ENCODE measurements at places on chromosomes 12 and 14. TPM values are rescaled to one million over a fixed set of nuclear protein-coding genes. Genes with fewer than 3 reads are reported as not detected.

The LHX5 gene
- total RNA-seq, result not detected

The OR6C1 gene
- total RNA-seq, result not detected

DNA sequence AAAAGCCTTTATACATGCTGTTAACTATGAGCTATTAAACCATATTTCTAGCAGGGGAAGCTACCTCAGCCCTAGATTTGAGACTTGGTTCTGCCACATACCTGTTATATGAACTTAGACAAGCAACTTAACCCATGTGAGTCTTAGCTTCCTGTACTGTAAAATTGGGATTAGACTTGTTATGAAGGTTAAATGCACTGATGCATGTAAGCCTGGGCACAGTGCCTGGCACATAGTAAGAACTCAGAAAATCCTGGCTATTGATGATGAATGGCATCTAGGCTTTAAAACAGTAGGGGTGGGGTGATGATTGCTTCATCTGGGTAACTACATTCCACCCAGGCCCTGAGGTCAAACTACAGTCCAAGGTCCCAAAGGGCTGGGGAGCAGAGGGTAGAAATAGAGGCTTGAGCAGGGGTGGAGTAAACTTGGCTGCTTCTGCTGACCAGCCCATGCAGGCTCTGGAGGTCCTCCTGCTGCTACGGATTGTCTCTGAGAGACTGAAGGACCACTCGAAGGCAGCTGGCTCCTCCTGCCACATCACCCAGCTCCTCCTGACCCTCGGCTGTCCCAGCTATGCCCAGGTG, 11.3 kb downstream of the ESPL1 start:
- no peak for DNase-seq

DNA sequence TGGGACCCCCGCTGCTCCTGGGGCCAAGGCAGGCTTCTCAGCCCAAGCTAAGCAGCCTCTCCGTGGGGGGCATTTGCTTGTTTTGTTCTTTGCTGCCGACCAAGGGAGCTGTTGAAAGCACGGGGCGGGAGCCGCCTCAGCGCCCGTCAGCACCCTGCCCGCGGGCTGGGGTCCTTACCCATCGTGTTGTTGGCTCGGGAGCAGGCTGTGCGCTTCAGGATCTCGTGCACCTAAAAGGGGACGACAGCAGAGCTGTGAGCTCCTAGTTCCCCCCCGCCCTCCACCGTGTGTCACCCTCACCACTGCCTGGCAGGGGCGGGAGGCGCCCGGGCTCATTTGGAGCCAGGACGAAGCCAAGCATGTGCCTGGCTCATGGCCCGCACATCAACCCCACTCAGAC, 117.5 kb downstream of the ANO2 start:
- no peak for DNase-seq

The KRT79 gene
- 0.17 TPM for total RNA-seq

- no peak for DNase-seq
Observed at GRCh38 chr12:59867055-59867454, 271.2 kb downstream of the SLC16A7 start.

- DNase-seq, result no peak
Observed at GRCh38 chr12:85979641-85980040, 105.5 kb downstream of the NTS start.

The ARMH4 gene
- total RNA-seq, result 6.8 TPM

GRCh38 chr14:56814969-56815700, 4.9 kb upstream of the OTX2 start:
- no peak for DNase-seq

GRCh38 chr14:43894534-43894933, 612.5 kb downstream of the FSCB start:
- DNase-seq, result no peak

The GPRC5D gene
- total RNA-seq, result not detected

The KRT7 gene
- total RNA-seq, result 65.0 TPM

DNA sequence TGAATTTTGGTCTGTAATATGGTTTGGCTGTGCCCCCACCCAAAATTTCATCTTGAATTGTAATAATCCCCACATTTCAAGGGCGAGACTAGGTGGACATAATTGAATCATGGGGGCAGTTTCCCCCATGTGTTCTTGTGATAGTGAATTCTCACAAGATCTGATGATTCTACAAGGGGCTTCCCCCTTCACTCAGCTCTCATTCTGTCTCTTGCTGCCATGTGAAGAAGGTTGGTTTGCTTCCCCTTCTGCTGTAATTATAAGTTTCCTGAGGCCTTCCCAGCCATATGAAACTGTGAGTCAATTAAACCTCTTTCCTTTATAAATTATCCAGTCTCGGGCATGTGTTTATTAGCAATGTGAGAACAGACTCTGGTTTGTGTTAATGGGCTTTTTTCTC, 5.9 kb downstream of the LRRC9 start:
- no peak for DNase-seq

The GPR84 gene
- not detected for total RNA-seq

DNA sequence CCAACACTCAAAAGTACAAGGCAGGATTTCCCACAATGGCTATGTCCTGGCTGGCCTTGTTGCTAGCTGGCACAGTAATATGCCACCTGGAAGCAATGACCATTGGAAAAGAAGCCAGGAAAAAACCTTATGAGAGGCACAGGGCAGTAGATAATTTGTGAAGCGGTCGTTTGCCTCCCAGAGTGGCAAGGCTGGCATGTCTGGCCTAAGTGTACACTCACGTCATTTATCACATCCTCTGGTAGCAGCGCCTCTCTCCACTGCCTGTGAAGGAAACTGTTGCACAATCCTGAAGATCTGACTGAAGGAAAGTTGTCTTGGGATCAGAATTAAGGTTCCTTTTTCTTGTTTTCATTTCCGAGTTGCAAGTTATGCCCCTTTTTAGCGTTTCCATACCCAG, 408.5 kb downstream of the ZFP36L1 start:
- no peak for DNase-seq

GRCh38 chr14:60753264-60754119, 18.9 kb downstream of the MNAT1 start:
- DNase-seq, result no peak

The HHIPL1 gene
- total RNA-seq, result 3.1 TPM

GRCh38 chr12:18496156-18496555, 234.8 kb downstream of the PIK3C2G start:
- no peak for DNase-seq

The GYS2 gene
- not detected for total RNA-seq
